Stimulated activated CD4-positive, alpha-beta T cell treated with anti-CD3 and anti-CD28 coated beads, Interleukin-12 subunit alpha, Interleukin-12 subunit beta, amount 100 ng/mL, for 24 hours (primary cell): ENCODE measurements at places on chromosomes 1 and 21.

DNA sequence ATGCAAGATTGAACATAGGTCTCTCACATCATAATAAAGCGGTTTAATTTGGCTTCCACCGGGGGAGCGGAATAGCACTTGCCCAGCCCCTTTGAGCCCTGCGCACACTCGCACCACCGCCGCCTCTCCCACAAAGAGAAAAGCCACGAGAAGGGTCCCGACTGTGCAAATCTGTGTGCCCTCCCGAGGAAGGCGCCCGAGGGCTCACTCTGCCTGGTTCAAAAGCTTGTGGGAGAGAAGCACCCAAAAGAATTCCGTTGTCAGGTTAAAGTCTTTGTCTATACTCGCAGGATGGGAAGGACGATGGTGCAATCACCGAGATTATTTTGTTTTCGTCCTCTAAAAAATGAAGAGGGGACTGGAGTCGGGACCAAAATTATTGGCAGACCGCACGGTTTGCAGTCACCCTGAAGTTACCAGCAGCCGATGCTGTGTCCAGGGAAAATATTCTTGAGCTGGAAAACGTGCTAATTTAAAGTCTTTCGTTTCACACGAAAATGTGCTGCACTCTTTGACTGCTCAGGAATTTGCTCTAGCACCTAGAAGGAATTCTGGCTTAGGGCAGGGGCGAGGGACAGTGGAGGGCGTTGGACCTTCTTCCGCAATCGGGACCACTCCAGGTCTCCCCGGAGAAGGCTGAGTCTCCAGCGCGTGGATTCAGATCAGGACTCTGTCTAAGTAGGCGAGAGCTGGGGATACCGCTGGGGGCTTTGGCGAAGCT is 6.6 kb upstream of the SIM2 start:
- DNase-seq: no peak

- DNase-seq: no peak
Observed at GRCh38 chr1:101451888-101452287, 215.1 kb downstream of the S1PR1 start.

- no peak for DNase-seq
Observed at GRCh38 chr1:94058766-94059165, 62.2 kb downstream of the ABCA4 start.

DNA sequence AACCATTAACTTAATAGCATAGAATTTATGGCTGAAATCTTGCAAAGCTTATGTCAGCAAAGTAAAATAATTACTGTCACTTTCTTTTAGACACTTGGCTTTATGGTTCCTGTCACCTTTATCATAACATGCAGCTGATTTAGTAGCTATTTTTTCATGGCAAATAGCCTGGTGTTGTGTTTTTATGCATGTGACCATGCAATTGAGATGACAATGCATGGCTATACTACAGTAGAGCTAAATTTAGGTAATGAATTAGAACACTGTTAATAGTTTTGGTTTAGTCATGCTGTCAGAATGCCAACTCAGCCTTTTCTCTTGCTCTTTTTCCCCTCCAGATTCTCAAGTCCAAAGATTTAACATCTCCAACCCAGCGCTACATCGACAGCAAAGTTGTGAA is 88.6 kb downstream of the TGFB2 start:
- DNase-seq: no peak

GRCh38 chr1:914891-915280 is 8.8 kb upstream of the SAMD11 start:
- no peak for DNase-seq

GRCh38 chr1:92376345-92376744 is 77.5 kb downstream of the RPAP2 start:
- no peak for DNase-seq

GRCh38 chr1:48236716-48237470 is 14.4 kb downstream of the SLC5A9 start:
- no peak for DNase-seq

- DNase-seq: peak; percentile 15
Observed at GRCh38 chr1:247415423-247416361, at the start of gene NLRP3. Gene NLRP3, plus strand, starts transcription at chr1:247416173. Its CDS starts 2,628 bp downstream, at chr1:247418801.

GRCh38 chr1:236705771-236706170 is 19.5 kb downstream of the ACTN2 start:
- no peak for DNase-seq

DNA sequence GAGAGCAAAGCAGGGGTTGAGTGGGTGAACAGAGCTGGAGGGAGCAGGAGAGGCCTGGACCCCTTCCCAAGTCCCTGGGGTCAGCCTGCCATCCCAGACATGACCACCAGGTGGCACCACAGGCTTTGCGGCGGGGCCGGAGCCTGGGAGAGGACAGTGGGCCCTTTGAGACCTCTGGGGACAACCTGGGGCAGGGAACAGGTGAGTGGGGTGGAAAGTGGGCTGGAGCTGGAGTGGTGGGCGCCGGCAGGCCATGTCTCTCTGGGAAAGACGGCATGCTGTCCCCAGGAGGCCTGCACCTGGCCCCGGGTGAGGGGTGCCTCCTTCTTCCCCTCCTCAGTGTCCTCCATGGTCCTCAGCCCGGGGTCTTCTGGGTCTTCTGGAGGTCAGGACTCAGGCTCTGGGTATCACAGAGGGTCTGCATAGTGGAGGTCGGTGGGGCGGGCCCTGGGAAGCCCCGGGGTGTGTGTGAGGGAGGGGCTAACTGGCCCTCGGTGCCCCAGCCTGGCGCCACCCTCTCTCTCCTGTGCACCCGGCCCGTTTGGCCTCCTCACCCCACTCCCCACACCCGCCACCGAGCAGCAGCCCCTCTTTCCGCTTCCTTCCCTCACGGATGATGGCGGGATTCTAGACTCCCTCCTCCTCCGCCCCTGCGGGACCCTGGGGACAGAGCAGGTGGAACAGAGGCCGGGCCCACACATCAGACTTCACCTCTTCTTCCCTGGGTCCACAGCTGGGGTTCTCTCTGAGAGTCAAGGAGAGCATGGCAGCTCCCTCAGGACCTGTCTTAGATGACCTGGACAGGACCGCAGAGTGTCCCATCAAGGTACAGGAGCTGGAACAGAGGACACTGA is 28.5 kb upstream of the PKP1 start:
- peak; percentile 71 for DNase-seq

DNA sequence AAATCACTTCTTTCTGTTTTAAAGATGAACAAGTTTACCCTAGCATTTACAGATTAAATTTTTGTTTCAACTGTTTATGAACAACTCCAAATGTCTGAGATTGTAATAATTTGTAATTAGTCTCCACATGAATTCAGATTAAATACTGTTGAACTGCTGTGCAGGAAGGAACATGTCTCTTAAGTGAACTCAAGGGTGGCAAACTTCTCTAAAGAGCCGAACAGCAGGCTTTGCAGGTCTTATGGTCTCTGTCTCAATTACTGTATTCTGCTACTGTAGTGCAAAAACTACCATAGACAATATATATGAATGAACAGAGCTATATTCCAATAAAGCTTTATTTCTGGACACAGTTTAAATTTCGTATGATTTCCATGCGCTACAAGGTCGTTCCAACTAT is 6.6 kb downstream of the RSBN1 start:
- DNase-seq: no peak

DNA sequence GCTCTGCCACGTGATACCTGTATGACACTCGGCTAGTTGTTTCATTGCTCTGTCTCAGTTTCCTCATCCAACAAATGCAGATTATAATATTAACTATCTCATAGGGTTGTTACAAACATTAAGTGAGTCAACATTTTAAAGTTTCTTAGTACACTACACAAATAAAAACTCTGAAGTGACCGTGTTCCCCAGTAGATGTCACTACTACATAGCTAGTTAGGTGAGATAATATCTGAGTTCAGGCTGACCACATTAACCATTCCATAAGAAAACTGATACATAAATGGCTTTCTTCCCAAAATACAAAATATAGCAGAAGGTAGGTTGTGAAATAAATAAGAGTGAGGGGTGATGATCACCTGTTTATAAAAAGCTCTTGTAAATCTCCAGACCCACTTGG is 214.1 kb downstream of the NUF2 start:
- DNase-seq: no peak

DNA sequence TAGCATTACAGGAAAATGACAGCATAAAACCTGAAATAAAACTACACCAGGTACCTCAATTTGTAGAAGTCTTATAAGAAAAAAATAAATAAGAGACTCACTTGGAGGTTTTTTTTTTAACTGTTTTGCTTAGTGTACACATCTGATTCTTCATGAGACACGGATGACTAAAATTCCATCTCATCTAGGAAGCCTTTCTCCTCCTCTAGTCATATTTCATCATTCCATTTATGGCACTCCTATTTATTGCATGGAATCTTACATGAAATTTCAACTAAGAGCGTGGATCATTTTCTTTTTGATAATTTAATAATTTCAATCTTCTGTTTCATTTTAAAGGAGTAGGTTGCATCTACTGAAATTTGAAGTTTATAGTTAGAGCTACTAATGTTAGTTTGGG is 1.6 kb upstream of the PTGS2 start:
- no peak for DNase-seq

DNA sequence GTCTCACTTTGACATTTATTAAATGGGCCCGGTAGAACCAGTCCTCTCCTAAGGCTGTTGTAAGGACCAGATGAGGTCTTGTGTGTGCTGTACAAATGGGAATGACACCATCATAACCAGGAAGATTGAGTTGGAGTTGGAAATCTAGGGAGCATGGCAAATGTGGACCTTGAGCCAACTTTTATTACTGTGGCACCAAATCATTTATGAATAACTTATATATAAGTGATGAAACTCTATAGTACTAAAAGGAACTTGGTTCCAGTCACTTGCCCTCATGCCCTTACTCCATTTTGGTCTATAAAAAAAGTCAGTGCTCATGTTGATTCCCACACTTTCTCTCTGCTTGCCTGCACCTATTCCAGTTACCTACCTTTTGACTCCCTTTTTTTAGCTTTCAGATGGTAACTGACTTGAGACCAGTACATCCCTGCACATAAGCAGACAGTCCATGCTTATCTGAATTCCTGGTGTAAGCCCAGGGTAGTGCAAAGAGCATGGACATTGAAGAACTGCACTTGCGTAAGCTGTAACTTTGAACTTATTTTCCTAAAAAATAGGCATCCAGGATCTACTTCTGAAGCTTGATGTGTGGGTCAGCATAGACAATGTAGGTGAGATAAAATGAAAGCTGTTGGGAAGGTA is 210.6 kb downstream of the PBX1 start:
- DNase-seq: no peak

DNA sequence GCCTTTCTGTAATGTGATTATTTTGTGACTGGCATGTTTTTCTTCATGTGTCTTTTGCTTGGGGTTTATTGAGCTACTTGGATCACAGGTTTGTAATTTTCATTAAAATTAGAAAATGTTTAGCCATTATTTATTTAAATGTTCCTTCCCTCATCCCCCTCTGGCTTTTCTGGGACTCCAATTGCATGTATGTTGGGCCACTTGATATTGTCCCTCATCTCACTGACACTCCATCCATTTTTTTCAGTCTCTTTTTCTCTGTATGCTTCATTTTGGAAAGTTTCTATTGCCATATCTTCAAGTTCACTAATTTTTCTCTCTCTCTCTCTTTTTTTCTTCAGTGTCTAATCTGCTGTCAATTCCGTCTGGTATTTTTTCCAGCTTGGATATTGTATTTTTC is 390.1 kb downstream of the PRDM2 start:
- DNase-seq: no peak

DNA sequence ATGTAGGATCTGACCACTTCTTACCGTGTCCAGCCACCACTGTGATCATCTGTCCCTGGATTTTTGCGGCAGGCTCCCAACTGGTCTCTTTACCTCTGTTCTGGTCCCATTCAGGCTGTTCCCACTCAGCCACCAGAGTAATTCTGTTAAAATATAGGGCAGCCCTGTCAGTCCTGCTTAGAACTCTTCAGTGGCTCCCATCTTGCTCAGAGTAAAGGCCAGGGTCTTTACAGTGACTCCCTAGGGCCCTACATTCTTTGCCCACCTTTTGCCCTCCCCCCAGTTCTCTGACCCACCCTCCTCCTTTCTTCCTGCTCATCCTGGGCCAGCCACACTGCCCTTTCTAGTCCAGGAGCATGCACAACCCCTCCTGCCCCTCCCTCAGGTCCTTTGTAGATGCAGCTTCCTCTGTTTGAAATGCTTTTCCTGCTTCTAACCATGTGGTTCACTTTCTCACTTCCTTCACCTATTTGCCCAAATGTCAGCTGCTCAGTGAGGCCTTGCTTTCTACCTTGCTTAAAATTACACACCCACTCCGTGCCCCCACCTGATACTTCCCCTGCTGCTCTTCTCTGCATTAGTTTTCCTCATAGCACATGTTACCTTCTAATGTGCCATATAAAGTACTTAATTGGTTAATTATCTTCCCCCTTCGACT is 7.8 kb downstream of the UBIAD1 start:
- no peak for DNase-seq
